ENCODE measurements at places on chromosomes 5 and 9.

- DNase-seq: peak; percentile 64
Observed at GRCh38 chr5:123089914-123090660, 1.0 kb downstream of the PRDM6 start.

DNA sequence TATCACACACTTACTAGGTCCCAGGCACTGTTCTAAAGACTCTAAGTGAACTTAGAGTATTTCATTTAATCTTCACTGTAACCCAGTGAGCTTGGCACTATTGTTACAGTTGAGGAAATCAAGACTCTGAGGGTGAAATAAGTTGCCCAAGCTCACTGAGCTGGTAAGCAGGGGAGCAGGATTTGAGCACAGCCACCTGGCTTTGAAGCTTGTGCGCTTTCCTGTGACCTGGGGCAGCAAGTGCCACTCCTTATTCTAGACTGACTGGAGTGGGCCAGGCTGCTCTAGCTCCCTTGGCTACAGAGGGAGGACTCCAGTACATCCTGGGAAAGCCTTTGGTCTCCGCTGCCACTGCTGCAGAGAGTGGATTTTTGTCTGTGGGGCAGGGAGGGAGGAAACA lies 50.0 kb downstream of the RGS3 start:
- no peak for DNase-seq

GRCh38 chr9:33044677-33045282 lies 19.7 kb downstream of the DNAJA1 start:
- DNase-seq: peak; percentile 71

- no peak for DNase-seq
Observed at GRCh38 chr9:6723881-6724420, 33.8 kb upstream of the KDM4C start.

DNA sequence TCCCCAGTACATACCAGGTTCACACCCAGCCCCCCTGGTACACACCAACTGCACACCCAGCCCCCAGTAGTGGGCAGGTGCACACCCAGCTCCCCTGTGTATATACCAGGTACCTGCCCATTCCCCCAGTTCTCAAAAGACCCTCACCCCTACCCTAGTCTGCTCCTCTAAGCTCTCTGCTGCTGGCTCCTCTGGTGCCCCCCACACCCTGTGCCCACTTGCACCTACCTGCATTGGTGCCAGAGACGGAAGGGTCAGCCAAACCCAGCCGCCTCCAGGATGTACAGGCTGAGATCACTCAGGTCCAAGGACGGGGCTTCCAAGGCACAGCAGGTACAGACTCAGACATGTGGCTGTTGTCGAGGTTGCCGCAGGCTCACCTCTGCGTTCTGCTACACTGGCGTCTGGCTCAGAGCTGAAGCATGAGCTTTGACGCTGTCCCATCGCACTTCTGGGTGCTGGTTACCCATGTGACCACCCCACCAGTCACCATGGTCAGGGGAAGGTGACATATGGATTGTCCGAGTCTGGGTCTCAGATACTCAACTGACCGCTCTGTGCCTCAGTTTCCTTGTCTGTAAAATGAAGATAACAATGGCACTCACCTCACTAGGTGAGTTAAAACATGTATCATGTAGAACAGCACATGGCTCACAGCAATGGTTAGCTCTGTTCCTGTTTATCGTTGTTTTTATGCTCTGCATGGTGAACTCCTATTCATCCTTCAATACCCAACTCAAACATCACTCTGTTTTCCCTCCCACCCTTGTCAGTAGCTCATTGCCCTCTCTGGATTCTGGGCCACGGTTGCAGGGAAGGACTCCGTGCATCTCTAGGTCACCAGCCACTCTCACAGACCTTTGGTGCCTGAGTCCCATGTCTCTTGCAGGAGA lies 45.3 kb upstream of the SUSD3 start:
- DNase-seq: peak; percentile 15

GRCh38 chr5:167587772-167588437 lies 703.5 kb upstream of the WWC1 start:
- DNase-seq: peak; percentile 55

GRCh38 chr5:127486471-127486870 lies 31.0 kb upstream of the PRRC1 start:
- DNase-seq: no peak

DNA sequence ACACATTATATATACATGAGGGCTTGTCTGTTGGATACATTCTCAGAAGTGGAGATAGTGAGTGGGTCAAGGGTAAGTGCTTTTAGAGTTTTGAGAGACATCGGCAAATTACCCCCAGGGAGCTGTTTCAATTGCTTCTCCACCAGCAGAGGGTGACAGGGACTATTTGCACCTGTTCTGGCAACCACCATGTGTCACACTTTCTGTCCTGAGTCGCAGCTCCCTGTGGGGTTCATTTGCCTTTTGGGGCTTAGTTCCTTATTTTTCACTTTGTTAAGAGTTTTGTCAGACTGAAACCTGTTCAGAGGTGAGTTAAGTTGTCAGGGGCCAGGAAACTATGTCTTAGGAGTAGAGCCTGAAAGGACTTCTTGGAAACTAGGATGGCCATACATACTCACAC lies 20.1 kb upstream of the SLC36A1 start:
- no peak for DNase-seq

DNA sequence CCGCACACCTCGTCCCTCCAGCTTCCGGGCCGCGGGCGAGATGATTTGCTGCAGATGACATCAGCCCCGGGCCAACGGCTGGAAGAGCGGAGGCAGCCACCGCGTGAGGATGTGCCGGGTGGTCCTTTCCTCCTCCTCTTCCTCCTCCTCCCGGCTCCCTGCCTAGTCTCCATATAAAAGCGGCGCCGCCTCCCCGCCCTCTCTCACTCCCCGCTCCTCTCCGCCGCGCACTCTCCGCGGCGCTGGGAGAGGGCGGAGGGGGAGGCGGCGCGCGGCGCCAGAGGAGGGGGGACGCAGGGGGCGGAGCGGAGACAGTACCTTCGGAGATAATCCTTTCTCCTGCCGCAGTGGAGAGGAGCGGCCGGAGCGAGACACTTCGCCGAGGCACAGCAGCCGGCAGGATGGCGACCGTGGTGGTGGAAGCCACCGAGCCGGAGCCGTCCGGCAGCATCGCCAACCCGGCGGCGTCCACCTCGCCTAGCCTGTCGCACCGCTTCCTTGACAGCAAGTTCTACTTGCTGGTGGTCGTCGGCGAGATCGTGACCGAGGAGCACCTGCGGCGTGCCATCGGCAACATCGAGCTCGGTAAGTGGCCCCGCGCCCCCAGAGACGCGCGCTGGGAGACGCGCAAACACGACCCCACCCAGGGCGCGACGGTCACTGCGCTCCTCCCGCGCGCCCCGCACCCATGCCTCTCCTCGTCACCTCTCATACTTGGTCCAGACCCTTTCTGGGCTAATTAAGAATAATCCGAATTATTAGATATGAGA lies at the start of gene MAP1B:
TSS of gene MAP1B (plus strand) at position 345 of the 770 bp plus-strand sequence. CDS start at position 402, 57 bp downstream.
- peak; percentile 93 for DNase-seq

GRCh38 chr9:78835928-78836450 lies 539.1 kb downstream of the PSAT1 start:
- DNase-seq: no peak

- DNase-seq: no peak
Observed at GRCh38 chr9:88745276-88746001, 210.5 kb downstream of the NXNL2 start.

DNA sequence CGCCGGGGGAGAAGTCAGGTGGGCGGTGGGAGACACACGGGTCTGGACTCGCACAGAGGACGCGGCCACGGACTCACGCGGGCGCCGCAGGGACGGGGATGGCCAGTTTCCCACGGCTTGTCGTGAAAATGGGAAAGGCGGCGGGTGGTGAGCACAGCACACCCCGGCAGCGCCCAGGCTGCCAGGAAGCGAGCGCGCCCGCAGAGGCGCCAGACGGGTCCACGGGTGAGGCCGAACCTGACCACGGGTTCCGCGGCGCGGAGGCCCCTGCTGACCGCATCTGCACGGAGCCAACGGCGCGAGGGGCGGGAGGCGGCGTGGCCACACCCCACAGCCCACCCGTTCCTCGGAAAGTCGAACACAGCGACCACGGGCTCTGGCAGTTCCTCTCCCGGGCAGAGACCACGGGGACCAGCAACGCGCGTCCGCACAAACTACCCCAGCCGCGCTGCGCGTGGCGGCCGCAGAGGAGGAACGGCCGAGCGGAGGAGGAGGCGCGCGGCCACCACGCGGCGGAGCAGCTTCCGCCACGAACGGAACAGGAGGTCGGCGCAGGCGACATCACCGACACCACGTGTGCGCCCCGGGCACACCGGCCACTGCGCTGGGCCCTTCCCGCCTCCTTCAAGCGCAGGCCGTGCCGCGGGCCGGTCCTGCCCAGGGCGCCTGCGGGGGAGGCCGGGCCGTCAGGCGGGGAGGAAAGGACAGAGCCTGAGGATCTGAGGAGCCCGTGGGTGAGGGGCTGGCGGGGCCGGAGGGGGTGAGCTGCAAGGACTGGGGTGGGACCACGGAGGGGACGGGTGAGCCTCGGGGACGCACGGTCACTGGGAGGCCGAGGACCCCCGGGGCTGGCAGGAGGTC lies 5.6 kb downstream of the EXD3 start:
- no peak for DNase-seq

DNA sequence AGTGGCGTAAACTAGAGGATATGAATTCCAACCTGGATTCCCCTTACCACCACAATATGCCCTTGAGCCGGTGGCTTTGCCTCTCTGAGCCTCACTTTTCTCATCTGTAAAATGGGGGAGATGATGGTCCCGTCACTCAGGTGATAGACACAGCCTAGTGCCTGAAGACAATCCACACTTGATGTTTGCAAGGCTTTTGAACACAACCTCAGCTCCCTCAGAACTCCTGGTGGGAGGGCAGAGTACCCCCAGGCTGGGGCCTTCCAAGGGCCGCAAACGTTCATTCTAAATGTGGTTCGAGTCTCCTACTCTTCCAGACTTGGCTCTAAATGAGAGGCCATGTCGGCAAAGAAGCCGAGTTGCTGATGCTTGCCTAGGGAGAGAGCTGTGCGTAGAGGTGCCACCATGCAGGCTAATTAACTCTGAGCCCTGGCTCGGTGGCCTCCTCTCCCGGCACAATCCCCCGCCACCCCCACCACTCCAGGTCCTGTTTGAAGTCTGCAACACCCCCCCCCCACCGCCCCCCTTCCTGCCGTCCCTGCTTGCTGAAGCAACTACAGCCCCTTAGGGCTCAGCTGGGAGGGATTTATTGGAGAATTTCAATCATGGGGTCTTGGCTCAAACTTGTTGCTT lies 97.7 kb upstream of the LMX1B start:
- DNase-seq: no peak

DNA sequence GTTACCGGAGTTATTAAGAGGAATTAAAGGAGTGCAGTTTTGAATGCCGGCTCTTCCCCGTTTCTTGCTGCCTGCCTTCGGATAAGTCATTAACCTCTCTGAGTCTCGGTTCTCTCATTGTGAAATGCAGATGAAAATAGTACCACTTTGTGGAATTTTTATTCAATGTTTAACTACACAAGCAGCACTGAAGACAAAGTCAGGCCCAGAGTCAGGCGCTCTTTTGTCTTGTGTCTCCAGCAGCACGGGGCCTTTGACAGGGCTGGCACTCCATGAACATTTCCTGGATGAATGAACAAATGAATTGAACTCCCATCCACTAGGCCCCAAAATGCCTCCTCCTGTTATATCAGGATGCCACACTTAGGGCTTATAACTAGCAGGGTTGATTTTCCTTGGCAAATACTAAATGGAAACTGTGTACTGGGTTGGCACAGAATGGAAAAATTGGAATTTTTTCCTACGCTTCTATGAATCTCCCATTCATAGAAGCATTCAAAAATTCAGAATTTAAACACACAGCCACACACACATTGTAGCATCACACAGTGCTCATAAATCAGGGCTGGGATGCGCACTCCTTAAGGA lies 332.8 kb downstream of the MLLT3 start:
- no peak for DNase-seq

DNA sequence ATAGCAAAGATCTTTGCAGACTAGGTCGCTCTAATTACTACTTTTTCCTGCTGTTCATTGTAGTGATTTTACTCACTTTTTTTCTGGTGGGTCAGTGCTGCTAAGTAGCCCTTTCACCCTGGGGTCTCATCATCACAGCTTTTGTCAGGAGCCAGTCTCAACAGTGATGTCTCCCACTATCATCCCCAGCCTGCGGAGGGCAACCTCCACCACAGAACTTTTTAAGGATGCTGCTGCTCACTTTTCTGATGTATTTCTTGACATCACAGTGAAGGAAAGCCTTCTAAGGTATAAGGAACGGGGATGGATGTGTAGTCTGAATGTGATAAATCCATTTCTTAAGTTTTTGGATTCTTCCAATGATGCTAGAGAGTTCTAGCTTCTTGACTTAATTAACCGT lies 242.5 kb upstream of the RIOK2 start:
- DNase-seq: peak; percentile 32

- DNase-seq: no peak
Observed at GRCh38 chr5:82821846-82822633, 255.2 kb downstream of the TMEM167A start.

- no peak for DNase-seq
Observed at GRCh38 chr9:3936520-3937235, 363.2 kb downstream of the GLIS3 start.

DNA sequence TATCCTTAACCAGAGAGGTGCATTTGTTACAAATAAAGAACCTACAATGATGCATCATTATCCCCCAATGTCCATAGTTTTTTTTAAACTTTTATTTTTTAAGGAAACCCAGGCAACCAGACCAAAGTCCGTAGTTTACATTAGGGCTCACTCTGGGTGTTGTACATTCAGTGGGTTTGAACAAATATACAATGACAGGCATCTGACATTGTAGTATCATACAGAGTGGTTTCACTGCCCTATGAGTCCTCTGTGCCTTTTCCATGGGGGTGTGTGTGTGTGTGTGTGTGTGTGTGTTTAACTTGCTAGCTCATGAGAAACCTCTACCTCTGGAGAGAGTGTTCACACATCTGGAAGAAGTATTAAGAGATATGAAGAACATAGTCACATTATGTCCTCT lies 141.5 kb downstream of the KDM4C start:
- no peak for DNase-seq

DNA sequence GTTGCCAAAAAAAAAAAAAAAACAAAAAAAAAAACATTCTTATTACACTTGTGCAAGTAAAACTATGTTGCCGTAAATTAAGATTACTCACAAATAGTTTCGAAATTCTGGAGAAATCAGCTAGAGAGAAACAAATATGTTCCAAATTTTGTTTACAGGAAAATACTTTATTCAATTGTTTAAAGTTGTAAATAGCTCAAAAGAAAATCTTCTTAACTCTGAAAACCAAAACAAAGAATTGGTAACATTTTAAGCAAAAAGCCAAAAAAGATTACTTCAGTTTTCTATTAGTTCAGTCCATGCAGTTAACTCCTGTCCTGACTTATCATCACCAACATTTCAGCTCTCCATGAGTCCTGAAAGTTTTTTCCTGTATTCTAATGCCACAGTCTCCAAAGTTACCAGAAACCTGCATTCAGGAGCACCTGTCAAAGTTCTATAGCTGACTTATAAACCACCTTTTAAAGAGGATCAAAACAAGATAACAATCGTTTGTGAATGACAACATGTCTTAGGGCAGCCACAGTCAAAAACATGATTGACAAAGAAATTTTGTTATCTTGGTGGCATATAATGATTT lies 194.1 kb downstream of the RANBP17 start:
- DNase-seq: no peak

- DNase-seq: no peak
Observed at GRCh38 chr9:126532019-126532462, 81.7 kb upstream of the LMX1B start.

- no peak for DNase-seq
Observed at GRCh38 chr5:137594717-137595116, 95.6 kb upstream of the SPOCK1 start.

- DNase-seq: peak; percentile 64
Observed at GRCh38 chr9:74773886-74774479, 113.7 kb downstream of the TRPM6 start.

- DNase-seq: no peak
Observed at GRCh38 chr5:143574236-143574635, 170.8 kb upstream of the NR3C1 start.
